ENCODE measurements at places on chromosomes 2 and 18.

DNA sequence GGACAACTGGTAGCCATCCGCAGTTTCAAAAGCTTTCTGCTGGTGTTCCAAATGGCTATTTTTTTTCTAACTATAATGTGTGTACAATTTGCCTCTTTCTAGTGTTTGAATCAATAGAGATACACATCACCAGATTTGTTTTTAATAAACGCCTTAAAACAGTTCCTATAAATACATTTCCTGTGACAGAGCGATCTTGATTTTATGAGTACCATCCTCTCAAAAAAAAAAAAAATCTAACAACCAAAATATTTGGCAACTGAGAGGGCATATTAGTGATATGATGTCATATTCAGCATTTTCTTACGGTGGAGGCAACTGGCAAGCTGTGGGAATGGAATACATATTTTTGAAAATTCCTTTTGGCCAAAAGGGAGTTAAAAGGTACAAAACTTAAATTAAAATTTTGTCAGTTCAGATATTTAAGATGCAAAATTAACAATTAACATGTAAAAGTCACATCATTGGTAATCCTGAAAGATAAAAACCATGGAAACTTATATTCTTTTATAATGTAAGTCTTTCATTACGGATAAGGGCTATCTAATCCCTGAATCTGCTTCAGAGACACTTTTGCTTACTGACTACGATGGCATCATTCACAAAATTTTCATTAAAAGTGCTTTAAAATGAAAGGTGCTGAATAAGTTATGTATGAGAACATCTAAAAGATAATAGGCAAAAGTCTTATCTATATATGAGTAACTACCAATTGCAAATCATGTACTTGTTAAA lies 268.4 kb downstream of the TCF4 start:
- ATAC-seq = no peak

DNA sequence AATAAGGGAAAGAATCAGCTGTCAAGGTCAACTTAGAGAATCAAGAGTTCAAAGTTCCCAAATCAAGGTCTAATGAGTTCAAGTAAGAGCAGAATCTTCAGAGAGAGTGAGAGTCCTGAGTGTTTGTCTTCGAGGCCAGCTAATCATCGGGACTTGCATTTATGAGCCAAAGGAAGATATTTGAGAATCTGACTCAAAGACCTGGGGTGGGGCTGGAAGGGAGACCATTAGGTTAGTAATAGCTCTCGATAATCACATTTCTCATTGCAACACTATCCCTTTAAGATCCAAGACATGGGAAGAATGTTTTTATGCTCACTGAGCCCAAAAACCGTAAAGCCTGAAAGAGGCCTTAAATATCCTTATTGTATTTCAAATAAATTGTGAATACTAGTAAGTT lies 72.0 kb upstream of the FSHR start:
- ATAC-seq = no peak

DNA sequence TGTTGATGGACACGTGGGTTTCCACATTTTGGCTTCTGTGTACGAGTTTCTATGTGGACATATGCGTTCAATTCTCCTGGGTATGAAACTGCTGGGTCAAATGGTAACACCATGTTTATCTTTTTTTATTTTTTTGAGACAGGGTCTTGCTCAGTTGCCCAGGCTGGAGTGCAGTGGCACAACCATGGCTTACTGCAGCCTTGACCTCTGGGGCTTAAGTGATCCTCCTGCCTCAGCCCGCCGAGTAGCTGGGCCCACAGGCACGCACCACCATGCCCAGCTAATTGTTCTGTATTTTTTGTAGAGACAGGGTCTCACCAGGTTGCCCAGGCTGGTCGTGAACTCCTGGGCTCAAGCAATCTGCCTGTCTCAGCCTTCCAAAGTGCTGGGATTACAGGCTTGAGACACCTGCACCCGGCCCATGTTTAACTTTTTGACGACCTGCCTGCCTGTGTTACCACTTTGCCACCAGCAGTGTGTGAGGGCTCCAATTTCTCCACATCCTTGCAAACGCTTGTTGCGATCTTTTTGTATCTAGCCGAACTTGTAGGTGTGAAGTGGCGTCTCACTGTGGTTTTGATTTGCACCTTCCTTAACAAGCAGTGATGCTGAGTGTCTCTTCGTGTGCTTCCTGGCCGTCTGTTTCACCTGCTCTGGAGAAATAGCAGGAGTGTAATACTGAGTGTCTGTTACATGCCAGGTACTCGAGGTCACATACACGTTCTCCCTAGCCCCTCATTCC lies 6.9 kb downstream of the HSBP1L1 start:
- ATAC-seq = no peak

GRCh38 chr2:144449028-144449406 lies 70.9 kb downstream of the ZEB2 start:
- peak; percentile 64 for ATAC-seq

DNA sequence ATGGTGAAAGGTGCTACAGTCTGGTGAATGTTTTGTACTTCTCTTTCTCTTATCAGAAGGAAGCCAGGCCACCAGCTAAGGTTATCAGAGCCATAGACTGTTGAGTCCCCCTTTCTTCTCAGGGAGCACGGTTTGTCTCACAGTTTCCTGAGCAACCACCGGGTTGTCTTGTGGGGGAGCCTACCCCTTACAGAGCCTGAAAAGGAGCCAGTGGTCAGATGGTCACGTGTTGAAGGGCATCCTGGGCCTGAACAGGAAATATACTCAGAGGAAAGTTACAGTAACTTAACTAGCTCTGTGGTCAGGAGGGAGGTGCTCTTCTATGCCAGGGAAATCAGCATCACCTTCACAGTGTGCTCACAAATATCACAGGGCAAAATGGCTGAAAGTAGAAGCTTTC lies 11.6 kb downstream of the CD28 start:
- no peak for ATAC-seq

DNA sequence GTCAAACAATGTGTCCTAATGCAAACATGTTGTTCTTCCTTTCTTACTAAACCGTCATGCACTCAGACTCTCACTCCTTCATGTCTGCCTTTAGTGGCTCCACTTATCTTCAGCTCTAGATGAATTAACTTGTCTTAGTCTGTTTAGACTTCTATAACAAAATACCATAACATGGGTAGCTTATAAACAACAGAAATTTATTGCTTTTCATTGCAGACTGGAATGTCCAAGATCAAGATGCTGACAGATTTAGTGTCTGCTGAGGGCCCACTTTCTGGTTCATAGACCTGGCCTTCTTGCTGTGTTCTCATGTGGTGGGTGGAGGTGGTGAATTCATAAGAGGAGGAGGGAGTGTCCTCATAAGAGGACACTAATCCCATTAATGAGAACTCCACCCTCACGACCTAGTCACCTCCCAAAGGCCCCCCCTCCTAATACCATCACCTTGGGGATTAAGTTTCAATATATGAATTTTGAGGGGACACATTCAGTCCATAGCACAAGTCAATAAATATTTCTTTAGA lies 32.3 kb downstream of the RALBP1 start:
- no peak for ATAC-seq

GRCh38 chr2:16691261-16691660 lies 25.6 kb upstream of the CYRIA start:
- ATAC-seq = no peak

GRCh38 chr2:160214461-160215445 lies 14.7 kb upstream of the ITGB6 start:
- ATAC-seq = no peak

DNA sequence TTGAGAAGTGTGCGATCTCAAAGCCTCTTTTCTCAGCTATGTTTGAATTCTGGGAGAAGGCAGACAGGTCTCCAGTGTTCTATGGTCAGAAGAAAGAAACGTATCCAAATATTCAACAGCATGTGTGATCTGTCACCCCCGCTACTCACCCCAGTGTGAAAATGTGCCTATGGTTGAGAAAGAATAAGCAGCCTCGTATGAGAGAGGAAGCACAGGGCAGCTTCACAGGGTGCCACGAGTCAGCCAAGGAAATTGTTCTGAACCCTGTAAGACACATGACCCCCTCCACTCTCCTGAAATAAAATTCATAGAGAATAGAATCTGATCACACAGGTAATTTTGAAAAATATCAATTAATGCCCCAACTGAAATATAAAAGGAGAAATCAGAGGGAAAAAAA lies 8.0 kb upstream of the SF3B1 start:
- ATAC-seq = no peak

- ATAC-seq = no peak
Measured at GRCh38 chr2:232336981-232337720, 41.4 kb upstream of the ALPP start.

DNA sequence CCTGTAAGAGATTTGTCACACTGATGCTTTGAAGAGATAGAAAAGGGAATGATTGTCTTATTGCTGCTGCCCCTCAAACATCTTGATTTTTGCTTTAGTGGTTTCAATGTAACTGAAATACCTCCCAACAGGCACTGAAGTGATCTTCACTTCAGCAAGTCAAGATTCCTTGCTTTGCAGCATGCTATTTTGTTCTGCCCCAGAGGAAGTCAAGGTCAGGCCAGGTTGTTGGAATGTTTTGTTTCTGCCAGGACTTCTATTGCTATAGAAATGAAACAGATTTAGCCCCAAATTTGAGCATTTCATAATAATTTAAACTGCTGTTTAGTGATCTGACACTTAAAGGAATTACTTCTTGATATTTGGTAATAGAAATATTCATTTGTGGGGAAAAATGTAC lies 277.6 kb downstream of the ZNF804A start:
- ATAC-seq = no peak

- no peak for ATAC-seq
Measured at GRCh38 chr18:50143294-50143693, 51.7 kb downstream of the MYO5B start.

DNA sequence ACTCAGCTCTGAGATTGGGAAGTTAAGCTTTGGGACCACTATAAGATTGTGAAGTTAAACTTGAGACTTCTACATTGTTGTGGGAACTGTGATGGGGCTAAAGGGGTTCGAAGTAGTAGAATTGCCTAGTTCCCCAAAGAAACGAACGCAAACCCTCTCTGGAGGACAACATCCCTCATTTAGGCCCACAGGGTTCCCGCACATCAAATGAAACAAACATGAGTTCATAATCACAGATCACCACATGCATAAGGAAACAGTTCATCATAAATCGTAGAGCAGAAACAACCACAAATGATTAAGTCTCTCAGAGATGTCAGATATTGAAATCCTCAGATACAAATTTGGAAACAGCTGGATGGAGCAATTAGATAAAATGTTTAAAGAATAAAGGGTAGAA lies 55.9 kb upstream of the HPCAL1 start:
- ATAC-seq = no peak

DNA sequence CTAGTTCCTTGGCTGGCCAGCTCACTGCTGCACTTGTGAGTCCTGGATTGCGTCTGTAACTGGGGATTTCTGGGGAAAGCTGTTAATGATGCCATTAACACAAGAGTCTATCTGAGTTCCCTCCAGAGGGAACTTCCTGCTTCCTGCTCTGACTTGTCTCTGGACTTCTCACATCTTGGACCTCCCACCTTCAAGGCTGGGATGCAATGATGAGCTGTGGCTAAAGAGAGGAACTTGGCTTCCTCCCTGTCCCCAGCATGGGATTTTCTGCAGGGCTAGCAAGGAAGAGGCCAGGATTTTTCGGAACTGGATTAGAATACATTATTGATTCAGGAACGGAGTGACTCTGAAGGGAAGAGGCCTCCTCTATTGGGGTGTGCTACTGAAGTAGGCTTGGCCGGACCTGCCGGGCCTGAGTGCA lies 155.5 kb downstream of the CLIP4 start:
- ATAC-seq = no peak

DNA sequence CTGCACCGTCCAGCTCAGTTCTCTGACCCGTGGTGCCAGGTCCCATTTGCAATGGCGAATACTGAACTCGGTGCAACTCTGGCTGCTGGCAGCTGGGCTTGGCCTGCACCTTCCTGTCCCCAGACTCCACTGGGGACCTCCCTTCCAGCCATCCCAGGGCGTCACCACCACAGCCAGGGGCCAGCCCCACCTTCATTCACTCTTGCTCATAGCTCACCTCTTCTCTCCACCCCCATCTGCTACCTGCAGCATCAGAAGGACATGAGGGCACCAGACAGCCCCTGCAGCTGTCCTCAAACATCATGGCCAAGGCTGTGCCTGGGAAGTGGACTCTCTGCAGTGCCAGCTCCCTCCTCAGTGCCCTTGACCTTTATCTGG lies 16.2 kb upstream of the ALPI start:
- no peak for ATAC-seq

GRCh38 chr2:171318463-171318934 lies 115.3 kb downstream of the METTL8 start:
- no peak for ATAC-seq

DNA sequence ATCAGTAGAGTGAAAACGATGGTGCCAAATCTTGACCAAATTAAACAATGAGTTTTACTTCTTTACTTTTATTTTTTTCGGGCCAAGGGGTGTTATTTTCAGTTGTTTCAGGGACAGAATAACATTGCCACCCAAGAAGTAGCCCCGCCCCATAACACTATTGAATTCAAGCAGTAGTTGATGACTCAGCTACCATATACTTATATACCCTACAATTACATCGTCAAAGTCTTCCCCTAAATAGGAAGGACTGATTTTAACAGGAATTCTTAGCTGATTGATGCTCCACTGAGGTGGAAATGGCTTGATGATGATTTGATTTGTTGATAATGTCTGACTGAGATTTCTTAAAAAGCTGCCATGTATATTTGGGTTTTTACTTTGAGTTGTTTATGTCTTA lies 24.7 kb downstream of the LYPD6B start:
- ATAC-seq = no peak

All from stimulated activated memory B cell treated with anti-CD40 and anti-IgM and Interleukin-4, amounts not matched to agents 10 μg/mL and 1 μg/mL and 100 μg/mL, for 72 hours (primary cell).